ENCODE measurements at places on chromosomes 7 and 10.

DNA sequence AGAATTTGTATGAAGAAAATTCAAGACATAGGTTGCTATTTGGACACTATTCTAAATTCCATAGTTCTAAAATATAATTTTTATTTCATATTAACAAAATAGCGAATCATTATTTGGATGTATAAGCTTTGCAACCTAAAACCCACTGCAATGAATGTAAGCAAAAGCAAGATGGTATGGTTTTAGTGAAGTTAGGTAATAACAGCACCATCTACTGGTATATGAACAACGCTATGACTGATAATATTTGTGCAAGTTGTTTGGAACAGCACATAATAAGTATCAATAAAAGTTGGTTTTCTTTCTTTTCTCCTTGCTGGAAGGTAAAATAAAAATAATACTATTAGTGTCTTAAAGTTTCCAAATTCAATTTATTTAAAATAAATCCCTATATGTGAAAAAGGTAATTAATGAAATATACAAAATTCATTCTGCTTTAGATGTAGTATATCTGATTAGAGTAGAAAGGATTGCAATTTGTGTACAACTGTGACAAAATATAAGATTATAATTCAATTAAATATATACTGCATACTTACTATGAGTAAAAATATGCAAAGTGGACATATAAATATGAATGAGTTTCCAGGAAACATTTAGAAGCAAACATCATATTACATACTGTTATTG, 79.0 kb upstream of the LSM8 start:
- DNase-seq, result no peak

DNA sequence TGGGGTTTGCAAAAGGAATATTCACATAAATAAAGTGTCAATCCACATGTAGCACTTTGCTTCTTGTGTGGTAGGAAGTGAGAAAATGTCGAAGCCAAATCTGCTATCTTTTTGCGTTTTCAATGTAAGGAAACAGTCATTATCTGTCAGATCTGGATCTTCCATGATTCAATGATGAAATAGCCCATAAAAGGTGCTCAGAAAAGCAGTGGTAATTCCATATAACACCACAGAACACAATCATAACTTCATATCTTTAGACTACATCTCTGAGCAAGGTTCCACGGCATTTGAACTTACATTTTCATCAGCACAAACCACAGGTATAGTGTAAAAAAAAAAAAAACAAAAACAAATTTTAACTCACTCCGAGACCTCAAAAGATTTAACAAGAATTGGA, 39.9 kb upstream of the EGR2 start:
- DNase-seq, result no peak

- no peak for DNase-seq
These were observed 74.3 kb downstream of the LHPP start for GRCh38 chr10:124535731-124536495.

- DNase-seq, result peak; percentile 82
These were observed 149.8 kb downstream of the DOCK4 start for GRCh38 chr7:112056409-112056808.

GRCh38 chr10:101671453-101671852, 23.5 kb downstream of the FBXW4 start:
- no peak for DNase-seq

DNA sequence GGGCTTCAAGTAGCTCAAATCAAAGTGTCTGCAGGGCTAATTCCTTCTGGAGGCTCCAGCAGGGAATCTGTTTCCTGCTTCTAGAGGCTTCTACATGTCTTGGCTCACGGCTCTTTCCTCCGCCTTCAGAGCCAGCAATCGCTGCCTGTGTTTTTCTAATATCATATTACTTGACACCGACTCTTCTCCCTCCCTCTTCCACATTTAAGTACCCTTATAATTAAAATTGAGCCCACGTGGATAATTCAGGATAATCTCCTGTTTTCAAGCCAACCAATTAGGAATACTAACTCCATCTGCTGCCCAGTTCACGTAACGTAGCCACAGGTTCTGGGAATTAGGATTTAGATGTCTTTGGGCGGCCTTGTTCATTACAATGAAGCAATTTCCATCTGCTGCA, 372.2 kb downstream of the DPP6 start:
- DNase-seq, result no peak

GRCh38 chr7:82729172-82730030, 285.8 kb upstream of the CACNA2D1 start:
- peak; percentile 60 for DNase-seq

DNA sequence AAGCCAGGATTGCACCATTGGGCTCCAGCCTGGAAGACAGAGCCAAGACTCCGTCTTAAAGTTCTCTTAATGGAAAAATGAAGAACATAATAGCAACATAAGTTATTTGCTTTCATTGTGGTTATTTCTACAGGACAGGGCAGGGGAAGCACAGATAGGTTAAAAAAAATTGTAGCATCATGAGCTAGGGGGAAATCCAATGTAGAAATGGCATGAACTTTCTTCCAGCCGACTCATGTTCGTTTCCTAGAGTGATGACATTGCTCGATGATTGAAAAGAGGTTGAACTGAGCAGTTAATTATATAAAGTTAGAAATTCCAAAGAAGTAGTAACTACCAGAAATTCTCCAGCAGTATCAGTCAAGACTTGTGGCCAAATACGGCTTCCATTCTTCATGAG, 64.9 kb downstream of the DAGLB start:
- no peak for DNase-seq

DNA sequence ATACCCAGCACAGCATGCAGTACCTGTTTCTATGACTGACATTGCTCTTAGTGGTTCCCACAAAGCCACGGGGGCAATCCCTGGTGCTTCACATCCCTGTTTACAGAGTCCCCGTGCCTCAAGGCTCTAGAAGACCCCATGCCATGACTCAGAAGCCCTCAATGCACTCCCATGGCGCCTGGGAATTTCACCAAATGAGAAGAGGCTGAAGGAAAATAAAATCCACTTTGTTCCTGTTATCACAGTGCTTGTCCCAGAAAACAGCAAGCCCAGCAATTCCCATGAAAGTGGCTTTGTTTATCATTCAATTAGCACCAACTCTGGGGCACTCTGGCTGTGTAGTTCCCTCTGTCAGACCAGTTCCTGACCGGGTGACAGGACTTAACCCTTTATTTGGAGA, 268.3 kb downstream of the TNS3 start:
- no peak for DNase-seq

GRCh38 chr7:25967278-25968204, 184.5 kb upstream of the NFE2L3 start:
- no peak for DNase-seq

DNA sequence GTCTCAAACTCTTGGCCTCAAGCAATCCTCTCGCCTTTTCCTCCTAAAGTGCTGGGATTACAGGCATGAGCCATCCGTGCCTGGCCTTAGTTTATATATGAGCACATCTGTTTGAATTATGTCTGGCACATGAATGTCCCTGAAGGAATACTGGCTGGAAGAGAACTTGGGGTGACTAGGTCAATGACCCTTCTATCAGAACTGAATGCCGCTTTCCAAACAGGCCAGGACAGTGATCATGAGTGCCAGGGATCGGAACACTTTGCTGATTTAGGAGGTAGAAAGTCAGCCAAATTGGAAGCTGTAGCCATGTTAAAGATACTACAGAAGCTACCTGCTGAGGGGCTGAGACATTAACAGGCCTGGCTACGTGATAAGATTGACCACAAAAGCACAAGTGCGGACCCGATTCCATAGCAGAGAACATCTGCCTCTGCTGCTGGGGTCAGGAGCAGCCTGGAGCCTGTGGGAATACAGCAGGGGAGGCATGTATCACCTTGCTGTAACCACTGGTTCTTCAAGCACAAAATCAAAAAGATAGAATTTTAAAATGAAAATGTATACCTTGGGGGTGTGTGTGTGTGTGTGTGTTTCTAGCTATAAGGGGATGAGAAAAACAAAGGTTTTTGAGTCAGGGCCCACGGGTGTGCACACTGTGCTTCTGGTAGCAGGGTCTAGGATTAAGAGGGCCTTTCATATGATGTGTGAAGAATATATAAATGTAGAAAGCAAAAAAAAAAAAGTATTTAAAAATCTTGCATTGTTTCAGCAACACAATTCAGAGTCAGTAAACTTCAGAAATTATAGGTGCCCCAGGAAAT, 293.7 kb downstream of the BBS9 start:
- DNase-seq, result no peak

GRCh38 chr10:103592186-103593021, 98.9 kb downstream of the NEURL1 start:
- peak; percentile 38 for DNase-seq

GRCh38 chr7:98266840-98267239, 14.6 kb upstream of the BRI3 start:
- no peak for DNase-seq

DNA sequence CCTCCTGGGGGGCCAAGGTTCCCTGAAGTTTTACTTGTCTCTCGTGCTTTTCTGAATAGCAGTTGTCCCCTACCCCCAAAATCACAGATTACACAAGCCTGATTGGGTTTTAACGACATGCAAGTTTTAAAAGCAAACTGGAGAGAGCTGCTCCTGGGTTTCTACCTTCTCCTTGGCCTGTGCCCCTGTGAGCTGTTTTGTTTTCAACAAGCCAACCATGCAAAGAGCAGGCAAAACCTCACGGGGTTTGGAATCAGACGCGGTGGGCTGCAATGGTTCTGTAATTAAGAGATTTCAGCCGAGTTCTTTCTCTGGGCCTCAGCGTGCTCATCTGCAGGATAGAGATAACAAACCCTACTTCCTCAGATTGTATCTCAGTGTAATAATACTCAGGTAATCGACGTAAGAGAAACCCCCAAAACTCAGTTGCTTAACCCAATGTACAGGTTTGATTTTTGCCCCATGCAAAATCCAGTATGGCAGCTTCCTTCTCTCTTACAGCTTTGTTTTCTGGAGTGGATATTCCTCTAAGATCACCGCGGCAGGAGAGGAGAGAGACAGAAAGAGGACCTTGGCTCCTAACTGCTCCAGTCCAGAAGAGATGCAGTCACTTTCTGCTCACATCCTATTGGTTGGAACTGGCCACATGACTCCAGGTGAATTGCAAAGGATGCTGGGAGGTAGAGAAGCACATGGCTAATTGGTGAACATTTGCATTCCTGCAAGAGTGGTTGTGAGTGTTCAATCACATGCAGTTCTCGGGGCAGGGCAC, 42.0 kb downstream of the MYL10 start:
- no peak for DNase-seq

- DNase-seq, result no peak
These were observed 45.5 kb downstream of the GTF2IRD1 start for GRCh38 chr7:74498996-74499834.

- DNase-seq, result no peak
These were observed 52.6 kb upstream of the BET1 start for GRCh38 chr7:94056796-94057207.

DNA sequence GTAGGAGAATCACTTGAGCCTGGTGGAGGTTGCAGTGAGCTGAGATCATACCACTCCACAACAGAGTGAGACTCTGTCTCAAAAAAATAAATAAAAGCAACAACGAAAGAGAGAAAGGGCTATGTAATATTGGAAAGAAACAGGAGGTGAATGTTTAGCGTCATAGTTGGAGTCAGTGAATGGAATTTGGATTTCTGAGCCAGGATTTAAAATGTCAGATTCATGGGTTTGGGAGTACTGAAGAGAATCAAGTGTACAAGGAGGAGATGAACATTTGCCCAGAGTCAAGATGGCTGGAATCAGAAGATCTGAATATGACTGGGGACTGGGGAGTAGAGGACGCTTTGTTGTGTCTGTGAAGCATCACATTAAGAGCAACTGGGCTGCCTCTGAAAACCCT, 366.4 kb downstream of the GALNT17 start:
- no peak for DNase-seq

DNA sequence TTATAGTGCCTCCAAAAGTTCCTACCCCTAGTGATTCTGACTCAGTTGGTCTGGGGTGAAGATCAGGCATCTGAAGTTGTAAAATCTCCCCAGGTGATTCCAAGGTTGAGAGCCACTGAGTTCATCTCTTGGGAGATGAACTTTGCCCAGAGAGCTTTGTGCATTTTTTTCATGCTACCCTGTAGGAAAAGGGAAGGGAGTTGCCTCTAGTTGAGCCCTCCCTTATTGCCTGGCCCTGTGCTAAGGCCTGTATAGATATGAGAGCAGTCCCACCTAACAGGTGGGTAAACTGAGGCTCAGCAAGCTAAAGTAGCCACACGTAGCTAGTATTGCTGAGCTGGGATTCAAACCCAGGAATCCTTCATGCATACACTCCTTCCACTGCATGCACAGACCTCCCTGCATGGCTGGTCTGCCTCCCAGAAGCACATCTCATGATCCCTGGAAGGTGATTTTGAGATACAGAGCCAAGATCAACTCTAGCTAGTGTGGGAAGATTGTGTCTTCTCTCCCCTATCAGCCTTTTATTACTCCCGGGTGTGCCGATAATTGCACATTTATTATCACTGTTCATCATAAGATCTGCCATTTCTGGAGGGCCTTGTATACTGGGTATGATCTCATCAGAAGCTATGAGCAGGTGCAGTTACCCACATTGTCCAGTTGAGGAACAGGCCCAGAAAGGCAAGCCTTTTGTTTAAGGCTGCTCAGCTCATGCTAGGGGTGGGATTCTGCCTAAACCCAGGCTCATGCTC, 47.0 kb downstream of the TBATA start:
- no peak for DNase-seq

- DNase-seq, result no peak
These were observed 3.2 kb upstream of the RSU1 start for GRCh38 chr10:16820421-16820820.

GRCh38 chr7:150953061-150953997, 24.8 kb downstream of the KCNH2 start:
- no peak for DNase-seq

- DNase-seq, result no peak
These were observed 266.8 kb upstream of the STEAP1 start for GRCh38 chr7:89887489-89887888.

DNA sequence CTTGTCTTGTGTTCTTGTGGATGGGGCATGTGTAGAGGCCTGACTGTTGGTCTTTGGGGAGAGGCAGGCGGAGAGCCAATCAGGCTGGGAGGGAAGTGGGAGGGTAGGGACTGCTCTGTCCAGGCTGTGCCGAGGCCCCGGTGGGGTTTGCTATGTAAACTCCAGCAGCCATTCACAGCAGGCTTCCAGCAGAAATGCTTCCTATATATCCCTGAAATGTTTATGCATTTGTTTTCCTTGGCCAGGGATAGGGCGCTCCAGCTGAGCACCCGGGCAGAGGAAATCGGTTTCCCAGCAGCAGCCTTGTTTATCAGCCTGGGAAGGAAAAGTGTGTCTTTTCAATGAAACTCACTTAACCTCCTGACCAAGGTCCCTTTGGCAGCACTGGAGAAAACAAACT, 18.3 kb upstream of the AQP1 start:
- no peak for DNase-seq

GRCh38 chr10:82827901-82828300, 952.9 kb downstream of the NRG3 start:
- DNase-seq, result no peak

DNA sequence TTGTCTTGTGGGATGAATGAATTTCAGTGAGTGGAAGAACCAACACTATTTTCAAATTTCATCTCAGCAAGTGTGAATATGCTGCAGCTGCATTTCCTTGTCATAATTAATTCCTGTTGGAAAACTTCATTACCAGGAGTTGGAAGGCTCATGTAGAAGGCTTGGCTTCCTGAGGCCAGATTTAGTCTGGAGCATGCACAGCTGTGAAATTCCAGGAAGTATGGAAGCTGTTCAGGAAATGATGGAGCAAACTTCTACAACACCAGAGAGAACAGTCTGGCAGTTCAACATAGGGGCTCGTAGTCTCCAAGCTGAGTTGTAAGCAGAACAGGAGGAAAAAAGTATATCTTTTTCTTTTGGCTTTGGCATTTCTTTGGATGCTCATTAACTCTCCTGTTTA, 1439.9 kb upstream of the CELF2 start:
- no peak for DNase-seq

GRCh38 chr10:8584666-8585065, 530.2 kb downstream of the GATA3 start:
- no peak for DNase-seq

Measured in NCI-H1436 (cell line).